Uterus (tissue), 4 donors: ENCODE measurements at places on chromosomes 3 and 15. TPM values are rescaled to one million over a fixed set of nuclear protein-coding genes. Genes with fewer than 3 reads are reported as not detected.

DNA sequence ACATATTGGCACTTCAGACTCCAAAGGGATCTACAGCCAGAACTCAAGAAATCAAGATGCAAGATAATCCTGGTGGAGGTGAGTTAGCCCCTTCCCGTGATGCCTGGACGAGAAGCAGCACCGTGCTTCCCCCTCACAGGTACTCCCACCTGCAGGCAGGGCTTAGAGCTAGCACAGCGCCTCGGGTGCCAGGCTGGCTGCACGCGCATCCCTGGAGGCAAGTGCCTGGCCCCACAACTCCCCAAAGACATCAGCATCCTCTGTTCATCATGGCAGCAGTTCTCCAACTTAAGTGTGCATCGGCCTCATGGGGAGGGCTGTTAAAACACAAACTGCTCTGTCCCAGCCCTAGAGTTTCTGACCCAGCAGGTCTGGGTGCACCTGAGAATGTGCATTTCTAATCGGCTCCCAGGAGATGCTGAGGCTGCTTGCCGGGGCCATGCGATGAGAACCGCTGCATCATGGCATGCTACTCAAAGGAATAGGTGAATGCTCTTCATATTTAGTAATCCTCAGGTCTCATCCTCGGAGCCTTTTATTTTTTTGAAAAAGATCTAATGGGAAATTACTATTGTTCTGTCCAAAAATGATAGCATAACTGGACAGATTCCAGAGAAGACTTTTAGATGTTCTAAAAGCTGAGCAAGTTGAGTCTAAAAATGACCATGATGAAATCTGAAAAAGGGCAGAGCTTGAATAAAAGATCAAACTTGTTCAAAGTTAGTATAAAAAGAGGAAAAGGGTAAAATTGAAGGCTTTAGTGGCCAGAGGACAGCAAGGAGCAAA is 244.2 kb downstream of the ADAMTS17 start:
- DNase-seq: no peak

- no peak for DNase-seq
Observed at GRCh38 chr3:24191801-24192403, 246.8 kb downstream of the NR1D2 start.

GRCh38 chr15:38453971-38454695 is at the start of gene FAM98B:
Gene FAM98B (plus strand): TSS chr15:38454127. CDS start chr15:38454162, 35 bp downstream.
- DNase-seq: peak; percentile 89

- no peak for DNase-seq
Observed at GRCh38 chr3:131526801-131527347, 24.1 kb upstream of the MRPL3 start.

DNA sequence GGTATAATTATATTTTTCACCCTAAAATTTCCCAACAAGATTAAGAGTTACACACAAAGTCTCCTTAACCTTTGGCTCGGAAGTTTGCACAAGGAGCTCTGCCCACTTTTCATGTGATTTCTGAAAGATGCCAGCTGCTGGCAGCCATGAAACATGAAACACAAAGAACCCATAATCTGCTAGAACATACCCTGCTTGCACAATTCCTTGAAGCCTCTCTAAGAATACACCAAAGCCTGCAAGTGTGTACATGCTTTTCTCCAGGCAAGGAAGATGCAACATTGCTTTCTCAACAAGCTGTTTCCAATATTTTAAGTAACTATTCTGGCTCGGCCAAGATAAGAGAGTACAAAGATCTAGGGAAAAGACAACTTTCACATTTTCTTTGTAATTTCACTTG is 182.0 kb upstream of the WNT5A start:
- DNase-seq: no peak

Gene PLA2G4F
- total RNA-seq: 1.5 TPM
